Natural killer cell (primary cell): ENCODE measurements at places on chromosomes 2 and 18. TPM values are rescaled to one million over a fixed set of nuclear protein-coding genes. Genes with fewer than 3 reads are reported as not detected.

DNA sequence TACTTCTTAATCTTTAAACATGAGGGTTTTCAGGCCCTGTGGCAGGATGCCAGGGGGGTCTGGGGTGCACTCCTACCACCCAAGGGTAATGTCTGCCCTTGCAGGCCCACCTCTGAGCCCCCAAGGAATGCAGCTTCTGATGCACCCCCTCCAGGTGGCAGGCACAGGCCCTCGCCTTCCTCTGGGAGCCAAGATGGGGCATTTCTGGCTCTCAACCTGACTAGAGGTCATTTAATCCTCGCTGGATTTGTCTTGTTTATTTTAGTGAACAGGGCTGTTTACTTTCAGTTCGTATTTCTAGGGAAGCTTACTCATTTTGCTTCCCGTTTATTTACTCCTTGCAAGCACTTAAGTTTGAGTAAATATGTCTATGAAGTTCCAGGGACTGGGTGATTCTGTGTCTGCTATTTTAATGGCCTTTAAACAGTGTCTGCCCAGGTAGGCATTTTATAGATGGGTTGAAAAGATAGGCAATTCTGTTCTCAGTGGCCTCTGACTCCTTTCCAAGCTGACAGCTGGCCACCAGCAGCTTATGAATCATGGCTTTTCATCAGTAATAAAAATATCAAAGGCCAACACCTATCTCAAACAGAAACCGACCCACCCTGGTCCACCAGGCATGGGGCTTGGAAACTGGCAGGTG, 11.1 kb upstream of the DNPEP start:
- no peak for DNase-seq

DNA sequence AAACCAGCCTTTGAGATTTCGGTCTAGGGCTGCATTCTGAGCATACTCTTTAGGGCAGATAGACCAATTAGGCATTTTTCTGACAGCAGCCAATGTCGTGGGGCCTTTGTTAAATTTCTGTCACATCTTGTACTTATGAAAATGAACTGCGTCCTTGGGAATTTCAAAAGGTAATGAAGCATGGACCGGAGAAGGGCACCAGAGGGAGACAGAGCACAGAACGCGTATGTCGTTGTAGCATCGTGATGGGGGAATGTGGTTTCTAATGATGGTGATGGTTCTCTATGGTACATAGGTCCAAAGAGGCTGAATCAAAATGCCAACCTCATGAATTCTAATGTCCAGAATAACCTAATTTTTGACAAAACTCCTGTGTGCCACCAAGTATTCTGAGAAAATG, 483.9 kb upstream of the CRIM1 start:
- no peak for DNase-seq

GRCh38 chr2:152431370-152432098, 96.6 kb downstream of the FMNL2 start:
- DNase-seq = no peak

The PAX8 gene
- total RNA-seq = 0.57 TPM

The CRYBA2 gene
- total RNA-seq = not detected

The VWC2L gene
- not detected for total RNA-seq

The HOXD12 gene
- not detected for total RNA-seq

The RSAD2 gene
- total RNA-seq = 9.4 TPM
